ENCODE measurements at places on chromosomes 3 and 15.

GRCh38 chr3:12024959-12025570 lies 20.9 kb downstream of the SYN2 start:
- no peak for DNase-seq

GRCh38 chr15:51367322-51367976 lies 26.0 kb downstream of the GLDN start:
- no peak for DNase-seq

GRCh38 chr3:64187065-64187959 lies 38.0 kb downstream of the PRICKLE2 start:
- DNase-seq = no peak

GRCh38 chr3:127182848-127183714 lies 9.8 kb upstream of the PRR23E start:
- no peak for DNase-seq

GRCh38 chr3:40911264-40911663 lies 288.0 kb upstream of the CTNNB1 start:
- DNase-seq = no peak

- no peak for DNase-seq
Measured at GRCh38 chr15:46441294-46442062, 806.6 kb downstream of the SQOR start.

- no peak for DNase-seq
Measured at GRCh38 chr3:43638594-43639447, 17.0 kb upstream of the ANO10 start.

DNA sequence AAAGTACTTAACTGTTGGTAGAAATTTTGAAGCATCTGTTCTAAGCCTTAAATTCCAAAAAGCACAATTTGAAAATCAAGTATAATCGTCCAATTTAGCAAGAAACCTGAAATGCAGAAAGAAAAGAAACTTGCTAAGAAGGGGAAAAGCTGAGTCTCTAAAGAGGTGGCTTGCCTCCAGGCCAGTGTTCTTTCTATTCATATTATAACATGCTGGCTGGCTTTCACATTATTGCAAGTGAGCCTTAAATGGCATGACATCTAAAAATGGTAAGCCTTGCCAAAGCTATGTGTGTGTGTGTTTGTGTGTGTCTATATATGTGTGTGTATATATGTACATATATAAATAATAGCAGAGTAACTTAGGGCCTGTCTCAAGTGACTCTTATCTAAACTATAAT lies 89.5 kb downstream of the FGF12 start:
- DNase-seq = no peak

GRCh38 chr3:39419742-39420315 lies 13.3 kb downstream of the RPSA start:
- no peak for DNase-seq

DNA sequence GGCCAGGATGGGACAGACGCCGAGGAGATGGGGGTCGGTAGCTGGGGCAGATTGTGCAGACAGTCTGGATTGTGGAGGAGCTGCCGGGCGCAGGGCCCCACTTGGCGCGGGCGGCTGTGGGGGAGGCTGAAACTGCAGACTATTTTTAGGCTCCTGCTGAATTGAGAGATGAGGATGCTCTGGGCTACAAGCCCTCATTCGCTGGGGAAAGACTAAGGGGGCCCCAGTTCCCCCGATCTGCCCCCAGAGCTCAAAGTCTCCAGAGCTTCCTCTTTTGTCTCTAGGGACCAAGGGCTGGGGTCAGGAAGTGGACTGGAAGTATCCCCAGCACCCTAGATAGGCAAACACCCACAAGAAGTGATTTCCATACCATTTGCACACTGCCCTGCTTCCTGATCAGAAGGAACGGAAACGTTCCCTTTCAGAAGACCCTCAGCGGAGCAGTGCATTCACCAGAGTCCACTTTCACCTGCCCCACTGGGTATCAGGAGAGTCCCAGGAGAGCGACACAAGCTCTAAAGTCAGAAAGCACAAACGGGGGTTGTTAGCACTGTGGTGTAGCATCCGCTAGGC lies 29.7 kb downstream of the SEMA7A start:
- DNase-seq = no peak

DNA sequence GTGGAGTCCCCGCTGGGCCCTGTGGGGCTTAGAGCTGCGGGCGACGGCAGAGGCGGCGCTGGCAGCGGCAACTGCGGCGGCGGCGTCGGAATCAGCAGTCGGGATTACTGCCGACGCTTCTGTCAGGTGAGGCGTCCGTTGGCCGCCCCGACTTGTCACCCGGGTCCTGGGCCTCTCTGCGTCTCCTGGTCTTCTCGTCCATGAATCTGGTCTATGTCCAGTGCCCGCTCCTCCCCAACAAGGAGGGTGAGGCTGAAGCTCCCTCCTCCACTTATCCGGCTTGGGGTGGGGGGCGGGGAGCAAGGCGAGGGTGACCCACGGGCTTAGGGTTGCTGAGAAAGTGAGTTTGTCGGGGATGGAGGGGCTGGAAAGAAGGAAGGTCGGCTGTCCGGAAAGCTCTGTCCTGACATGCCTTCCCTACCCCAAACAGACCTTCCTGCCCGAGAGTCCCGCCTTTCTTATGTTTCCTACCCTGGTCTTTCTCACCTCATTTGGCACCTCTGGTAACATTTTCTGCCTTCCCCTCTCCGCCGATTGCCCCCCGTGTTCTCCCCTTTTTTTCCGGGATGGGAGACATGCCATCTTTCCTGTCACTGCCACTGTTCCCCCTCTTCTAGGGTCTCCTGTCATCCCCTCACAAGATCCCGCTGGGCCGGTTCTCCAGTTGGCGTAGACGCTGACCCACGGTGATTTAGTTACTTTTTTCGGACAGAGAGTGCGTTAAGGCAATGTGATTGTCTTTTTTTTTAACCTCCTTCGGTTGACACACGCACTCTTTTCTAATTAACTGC lies 520 bp downstream of the ZNF654 start:
- DNase-seq = no peak

DNA sequence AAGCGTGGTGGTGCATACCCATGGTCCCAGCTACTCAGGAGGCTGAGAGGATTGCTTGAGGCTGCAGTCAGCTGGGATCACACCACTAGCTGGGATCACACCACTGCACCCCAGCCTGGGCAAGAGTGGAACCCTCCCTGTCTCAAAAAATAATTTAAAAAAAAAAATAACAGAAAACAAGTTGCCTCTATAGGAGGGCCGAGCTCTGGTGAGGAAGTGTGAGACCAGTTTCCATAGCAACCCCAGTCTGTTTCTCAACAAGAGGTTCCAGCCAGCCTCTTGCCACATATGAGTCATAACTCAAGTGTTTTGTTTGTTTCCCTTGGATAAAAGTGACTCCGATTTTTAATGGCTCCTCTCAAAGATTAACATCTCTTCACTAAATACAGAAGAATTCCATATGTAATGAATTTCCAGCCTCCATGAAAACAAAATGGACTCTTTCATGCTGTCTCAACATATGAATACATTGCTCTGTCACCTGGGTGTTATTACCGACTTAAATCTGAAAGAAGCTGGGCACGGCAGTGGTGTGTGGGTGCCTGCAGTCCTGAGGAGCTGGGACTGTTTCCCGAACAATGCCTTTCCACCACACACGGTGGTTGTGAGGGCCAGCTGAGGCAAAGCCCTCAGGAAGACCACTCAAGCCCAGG lies 19.7 kb downstream of the TMEM43 start:
- DNase-seq = no peak

GRCh38 chr15:100650685-100651084 lies 48.3 kb downstream of the ASB7 start:
- no peak for DNase-seq

DNA sequence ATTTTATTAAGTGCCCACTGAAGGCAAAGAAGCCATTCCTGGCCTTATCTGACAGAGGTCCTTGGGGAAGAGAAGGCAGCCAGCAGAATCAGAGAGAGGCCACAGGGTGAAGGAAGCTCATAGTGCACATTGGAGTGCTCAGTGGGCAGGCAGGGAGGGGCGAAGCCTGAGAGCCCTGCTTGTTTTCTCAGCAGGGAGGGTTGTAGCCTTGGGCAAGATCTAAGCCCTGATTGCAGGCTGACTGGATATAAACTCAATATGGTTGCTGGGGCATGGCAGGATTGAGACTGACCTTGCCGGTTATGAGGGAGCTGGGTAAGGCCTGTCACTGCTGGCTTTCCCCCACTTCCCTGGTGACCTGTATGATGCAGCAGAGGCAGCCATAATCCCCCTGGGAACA lies 7.5 kb upstream of the IGSF11 start:
- no peak for DNase-seq

- DNase-seq = no peak
Measured at GRCh38 chr3:127161236-127161635, 31.7 kb upstream of the PRR23E start.

DNA sequence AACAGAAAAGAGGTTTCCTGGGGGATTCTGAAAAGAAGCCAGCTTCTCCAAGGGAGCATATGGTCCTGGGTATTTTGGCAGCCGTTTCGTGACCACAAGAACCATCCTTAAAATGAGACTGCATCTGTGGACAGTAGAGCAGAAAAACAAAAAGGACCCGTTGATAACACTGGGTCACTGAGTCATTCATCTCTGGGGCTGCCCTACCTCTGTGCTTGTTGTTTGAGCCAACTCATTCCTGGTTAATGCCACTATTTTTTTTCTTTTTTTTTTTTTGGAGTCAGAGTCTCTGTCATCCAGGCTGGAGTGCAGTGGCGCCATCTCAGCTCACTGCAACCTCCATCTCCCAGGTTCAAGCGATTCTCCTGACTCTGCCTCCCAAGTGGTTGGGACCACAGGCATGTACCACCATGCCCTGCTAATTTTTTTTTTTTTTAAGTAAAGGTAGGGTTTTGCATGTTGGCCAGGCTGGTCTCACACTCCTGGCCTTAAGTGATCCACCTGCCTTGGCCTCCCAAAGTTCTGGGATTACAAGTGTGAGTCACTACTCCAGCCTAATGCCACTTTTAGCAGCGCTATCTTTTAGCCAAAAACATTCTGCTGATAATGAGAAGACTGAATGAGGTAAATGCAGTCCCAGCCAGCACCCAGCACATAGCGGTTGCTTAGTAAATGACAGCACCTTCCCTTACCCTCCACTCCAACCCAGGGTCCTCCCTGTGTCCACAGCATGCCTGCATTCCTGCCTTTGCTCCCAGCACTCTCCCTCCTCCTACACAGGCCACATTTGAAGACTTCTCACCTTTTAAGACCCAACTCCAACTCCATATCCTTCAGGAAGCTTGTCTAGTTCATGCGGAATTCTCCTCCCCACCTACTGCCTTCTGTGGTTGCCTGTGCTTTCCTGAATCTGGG lies 9.1 kb upstream of the ISL2 start:
- DNase-seq = no peak

GRCh38 chr15:87209891-87210689 lies 1046.4 kb downstream of the NTRK3 start:
- DNase-seq = no peak

DNA sequence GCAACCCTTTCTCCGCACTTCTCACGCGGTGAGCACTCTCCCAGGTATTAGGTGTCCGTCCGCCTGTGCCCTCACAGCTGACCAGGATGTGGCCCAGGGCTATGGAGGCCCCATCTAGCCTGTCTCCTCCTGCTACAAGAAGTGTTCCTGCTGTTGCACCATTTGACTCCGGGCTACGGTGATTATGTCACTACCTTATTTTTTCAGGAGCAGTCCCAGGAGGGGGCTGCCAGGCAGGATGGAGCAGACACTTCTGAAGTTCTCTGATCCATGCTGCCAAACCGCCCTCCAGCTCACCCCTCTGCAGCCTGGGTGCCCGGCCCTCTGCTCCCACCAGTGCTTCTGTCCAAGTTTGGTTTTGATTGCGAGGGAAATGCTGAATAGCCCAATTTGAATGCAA lies 36.9 kb downstream of the ZXDC start:
- no peak for DNase-seq

- DNase-seq = no peak
Measured at GRCh38 chr3:129827765-129828164, 65.7 kb downstream of the TMCC1 start.

DNA sequence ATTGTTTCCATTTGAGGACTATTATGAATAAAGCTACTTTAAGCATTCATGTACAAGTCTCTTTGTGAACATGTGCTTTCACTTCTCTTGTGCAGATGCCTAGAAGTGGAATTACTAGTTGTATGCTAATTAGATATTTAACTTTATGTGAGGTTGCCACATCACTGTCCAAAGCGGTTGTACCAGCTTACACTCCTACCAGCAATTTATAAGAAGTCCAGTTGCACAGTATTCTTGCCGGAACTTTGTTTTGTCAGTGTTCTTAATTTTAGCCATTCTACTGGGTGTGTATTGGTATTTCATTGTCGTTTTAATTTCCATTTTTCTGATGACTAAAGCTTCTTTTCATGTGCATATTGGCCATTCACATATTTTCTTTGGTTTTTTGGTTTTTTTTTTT lies 29.1 kb downstream of the SEMA3G start:
- no peak for DNase-seq

DNA sequence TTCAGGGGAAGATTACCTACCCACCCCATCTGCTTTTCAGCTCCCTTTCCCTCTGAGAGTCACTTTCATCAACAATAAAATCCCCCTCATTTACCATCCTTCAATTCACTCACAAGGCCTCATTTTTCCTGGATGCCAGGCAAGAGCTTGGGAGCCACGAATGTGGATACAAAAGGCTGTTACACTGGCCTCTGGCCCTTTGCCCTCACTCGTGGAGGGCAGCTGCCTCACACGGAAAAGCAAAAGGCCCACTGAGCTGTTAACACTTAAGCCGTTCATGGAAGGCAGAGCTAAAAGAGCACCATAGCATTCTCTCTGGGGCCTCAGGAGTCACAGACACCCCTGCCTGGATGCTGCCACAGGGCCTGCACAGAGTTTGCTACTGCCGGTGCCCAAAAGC lies 102.4 kb upstream of the TUSC7 start:
- no peak for DNase-seq

- no peak for DNase-seq
Measured at GRCh38 chr3:31086148-31086547, 191.7 kb upstream of the GADL1 start.

DNA sequence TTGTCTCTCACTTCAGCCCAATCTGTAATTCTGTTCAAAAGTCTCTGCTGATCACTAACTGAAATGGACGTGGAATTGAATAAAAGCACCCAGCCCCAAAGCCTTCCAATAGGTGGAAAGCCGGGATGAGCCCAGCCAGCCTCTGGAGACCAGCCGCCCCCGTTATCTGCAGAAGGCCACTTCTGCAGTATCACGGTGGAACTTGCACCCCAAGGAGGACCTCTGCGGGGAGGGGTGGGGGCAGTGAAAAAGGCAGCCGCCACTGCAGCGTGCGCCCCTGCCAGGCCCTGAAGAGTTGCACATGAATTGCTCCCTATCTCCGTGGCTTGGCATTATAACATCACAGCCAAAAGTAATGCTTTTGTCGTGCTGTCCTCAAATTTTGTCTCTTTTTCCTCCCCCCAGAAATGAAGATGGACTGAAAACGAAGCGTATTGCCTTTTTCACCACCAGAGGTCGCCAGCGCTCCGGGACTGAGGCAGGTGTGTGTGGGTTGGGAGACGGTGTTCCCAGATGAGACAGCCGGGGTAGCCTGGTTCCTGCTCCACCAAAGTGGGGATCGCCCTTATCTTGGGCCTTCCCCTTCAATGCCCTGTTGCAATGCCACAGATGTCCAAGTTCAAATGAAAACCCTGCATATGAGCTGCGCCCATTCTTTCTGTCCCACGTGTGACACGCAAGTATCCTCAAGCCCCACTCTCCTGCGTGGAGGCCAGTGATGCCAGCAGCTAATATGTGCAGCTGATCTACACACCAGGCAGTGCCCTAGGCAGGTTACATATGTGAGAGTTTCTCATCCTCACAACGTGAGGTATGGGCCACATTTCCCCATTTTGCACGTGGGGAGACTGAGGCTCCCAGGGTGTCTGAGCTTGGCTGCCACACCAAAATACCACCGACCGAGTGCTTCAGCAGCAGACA lies 96.0 kb downstream of the LRRK1 start:
- DNase-seq = no peak

GRCh38 chr3:77412021-77412438 lies 372.1 kb downstream of the ROBO2 start:
- DNase-seq = no peak

- no peak for DNase-seq
Measured at GRCh38 chr3:23865595-23866396, 51.0 kb downstream of the NKIRAS1 start.
